ENCODE measurements at places on chromosomes 2 and 18.

DNA sequence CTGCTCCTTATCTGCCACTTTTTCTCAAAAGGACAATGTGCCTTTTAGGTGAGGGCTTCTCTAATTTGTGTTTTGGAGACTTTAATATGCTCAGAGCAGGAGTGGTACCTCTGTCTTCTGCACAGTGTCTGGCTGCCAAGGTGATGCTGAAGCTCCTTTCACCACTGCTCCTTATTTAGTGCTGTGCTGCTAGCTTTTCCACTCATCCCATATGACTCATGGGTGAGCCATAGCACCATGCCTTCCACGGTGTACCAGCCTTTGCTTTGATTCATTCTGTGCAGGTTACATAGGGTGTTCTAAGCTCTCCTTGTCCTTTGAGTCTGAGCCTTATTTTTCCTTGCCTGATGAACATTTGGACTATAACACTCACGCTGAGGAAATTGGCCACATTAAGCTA is 202.4 kb downstream of the ARL6IP6 start:
- no peak for DNase-seq

GRCh38 chr2:48312126-48312525 is 217.8 kb upstream of the STON1 start:
- DNase-seq: no peak

DNA sequence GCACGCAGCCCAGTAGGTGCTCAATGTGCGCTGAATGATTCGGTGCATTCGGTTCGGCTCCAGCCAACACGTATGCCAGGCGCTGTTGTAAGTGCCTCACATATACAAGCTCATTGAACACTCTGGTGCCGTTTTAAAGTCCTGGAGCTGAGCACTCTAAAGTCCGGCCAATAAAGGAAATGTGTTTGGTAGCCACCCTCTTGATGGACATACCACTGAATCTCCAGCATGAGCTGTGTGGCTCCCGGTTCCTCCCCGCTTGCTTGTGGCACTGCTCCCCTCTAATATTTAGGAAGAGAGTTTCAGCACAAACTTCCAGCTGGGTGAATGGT is 112.1 kb downstream of the MCFD2 start:
- DNase-seq: no peak

DNA sequence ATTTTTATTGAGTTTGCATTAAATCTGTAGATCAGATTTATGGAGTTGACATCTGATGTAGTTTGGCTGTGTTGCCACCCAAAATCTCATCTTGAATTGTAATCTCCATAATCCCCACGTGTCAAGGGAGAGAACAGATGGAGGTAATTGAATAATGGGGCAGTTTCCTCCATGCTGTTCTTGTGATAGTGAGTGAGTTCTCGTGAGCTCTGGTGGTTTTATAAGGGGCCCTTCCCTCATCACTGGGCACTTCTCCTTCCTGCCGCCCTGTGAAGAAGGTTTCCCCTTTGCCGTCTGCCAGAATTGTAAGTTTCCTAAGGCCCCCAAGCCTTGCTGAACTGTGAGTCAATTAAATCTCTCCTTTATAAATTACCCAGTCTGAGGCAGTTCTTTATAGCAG is 32.2 kb downstream of the ZC3H15 start:
- DNase-seq: no peak

DNA sequence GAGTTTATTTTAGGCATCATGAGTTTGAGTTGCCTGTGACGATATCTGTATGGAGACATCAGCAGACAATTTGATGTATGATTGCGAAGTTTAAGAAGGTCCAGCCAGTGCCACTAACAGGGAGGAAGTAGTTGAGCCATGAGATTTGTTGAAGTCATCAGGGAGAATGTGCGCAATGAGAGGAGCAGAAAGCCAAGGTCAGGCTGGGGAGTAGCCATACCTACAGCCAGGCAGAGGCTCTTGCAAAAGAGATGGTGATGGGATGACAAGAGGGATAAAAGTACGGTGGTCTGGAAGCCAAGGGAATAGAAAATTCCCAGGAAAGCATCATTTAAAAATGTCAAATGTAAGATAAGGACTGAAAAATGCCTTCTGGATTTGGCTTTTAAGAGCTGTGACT is 51.2 kb downstream of the LIMS1 start:
- no peak for DNase-seq

- DNase-seq: no peak
These were observed 594 bp downstream of the ITM2C start for GRCh38 chr2:230865307-230865765.

- no peak for DNase-seq
These were observed 491.8 kb downstream of the KCNJ3 start for GRCh38 chr2:155190342-155190741.

GRCh38 chr2:139033300-139033699 is 253.1 kb upstream of the NXPH2 start:
- no peak for DNase-seq

- no peak for DNase-seq
These were observed at the start of gene CYP27C1 for GRCh38 chr2:127220102-127220767. Gene CYP27C1 (minus strand): TSS chr2:127220299. CDS start chr2:127220270, 29 bp downstream.

All from activated T-cell treated with anti-CD3 and anti-CD28 coated beads for 24 hours (primary cell).